GDM1 (cell line): ENCODE measurements at places on chromosomes 4 and X.

DNA sequence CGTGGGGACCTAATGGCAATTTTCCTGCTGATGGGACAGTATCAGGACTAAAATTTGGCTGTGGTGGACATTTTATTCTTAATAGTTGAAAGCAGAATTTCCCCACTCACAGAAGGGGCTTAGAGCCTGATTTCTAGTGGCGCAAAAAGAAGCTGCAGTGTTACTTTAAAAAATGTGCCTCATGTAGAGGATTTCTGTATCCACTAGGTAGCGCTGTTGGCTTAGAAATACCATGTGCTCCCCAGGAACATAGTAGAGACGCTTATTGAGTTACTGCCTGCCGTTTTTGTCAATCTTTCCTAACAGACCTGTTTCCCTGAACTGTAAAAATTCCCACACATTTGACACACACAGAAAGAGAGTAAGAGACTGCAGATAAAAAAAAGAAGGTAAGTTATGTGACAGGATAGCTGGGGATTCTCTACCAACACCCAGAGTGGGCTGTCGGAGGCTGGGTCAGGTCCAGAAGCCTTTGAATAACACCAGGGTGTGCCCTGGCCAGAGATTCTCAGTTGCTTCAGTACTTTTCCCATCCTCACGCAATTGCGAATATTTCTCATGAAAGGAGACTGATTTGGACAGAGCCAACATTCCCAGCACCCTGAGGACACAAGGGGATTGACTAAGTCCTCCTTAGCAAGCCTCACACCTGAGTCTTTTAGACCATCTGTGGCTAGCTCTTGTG lies 88.4 kb downstream of the ZXDA start:
- peak; percentile 14 for DNase-seq

- DNase-seq = no peak
Observed at GRCh38 chr4:75769036-75769435, 44.7 kb downstream of the USO1 start.

- peak; percentile 71 for DNase-seq
Observed at GRCh38 chrX:39936886-39937770, 160.6 kb downstream of the BCOR start.

DNA sequence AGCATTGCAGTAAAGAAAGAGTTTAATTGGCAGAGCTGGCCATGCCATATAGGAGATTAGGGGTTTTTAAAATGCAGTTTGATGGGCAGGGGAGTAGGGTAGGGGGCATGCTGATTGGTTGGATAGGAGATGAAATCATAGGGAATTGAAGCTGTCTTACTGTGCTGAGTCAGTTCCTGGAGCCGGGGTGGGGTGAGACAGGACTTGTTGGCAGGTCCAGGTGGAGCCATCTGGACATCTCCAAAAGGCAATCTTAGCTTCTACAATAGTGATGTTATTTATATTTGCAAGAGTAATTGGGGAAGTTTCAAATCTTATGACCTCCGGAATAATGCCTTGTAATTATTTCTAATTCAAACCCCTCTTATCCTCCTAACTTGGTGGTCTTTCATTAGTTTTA lies 32.4 kb upstream of the PGM2 start:
- no peak for DNase-seq

DNA sequence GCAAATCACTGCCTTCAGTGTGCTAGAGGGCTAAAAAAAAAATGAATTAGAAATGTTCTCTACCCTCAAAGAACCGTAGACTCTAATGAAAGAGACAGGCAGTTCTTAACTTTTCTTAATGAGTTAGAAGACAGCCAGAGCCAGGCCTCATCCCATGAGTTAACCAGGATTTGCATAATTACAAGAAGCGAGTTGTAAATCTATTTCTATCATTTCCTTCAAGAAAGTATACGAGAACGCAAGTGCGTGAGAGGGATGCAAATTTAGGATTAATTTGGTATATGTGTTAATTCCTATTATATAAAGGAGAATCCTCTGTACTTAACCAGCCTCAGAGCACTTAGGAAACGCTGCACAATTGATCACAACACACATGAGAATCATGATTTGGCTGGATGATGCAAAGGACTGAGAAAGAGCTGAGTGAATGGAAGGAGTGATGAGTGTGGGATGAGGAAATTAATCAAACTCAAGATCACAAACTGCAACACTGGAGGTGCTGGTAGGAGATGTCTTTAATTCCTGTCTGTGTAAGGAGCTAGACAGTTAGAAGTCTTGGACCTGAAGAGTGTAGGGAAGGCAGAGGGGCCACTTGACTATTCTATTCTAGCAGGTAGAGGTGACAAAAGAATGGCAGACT lies 157.2 kb downstream of the ATP10D start:
- DNase-seq = no peak

- no peak for DNase-seq
Observed at GRCh38 chr4:114386637-114387233, 211.9 kb upstream of the UGT8 start.

- DNase-seq = no peak
Observed at GRCh38 chr4:109026588-109026987, 263.7 kb upstream of the ETNPPL start.

DNA sequence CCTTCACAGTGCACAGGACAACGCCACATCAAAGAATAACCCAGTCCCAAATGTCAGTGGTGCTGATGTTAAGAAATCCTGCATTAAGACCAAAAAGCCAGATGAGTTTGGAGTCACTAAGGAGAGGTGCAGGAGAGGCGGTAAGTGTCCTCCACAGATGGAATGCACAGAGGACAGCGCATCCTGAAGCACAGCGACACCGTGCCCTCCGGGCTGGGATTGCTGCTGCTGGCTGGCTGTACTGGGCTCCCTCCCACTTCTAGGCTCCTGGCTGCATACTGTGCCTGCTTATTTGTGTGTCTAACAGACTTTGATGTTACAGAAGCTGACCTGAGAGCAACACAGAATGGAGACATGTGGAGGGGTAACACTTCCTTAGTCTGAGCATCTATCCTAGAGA lies 325.6 kb upstream of the BOD1L1 start:
- DNase-seq = no peak

- no peak for DNase-seq
Observed at GRCh38 chrX:69510137-69510715, 6.1 kb downstream of the NALF2 start.

- DNase-seq = no peak
Observed at GRCh38 chr4:105022811-105023667, 123.6 kb upstream of the TET2 start.

DNA sequence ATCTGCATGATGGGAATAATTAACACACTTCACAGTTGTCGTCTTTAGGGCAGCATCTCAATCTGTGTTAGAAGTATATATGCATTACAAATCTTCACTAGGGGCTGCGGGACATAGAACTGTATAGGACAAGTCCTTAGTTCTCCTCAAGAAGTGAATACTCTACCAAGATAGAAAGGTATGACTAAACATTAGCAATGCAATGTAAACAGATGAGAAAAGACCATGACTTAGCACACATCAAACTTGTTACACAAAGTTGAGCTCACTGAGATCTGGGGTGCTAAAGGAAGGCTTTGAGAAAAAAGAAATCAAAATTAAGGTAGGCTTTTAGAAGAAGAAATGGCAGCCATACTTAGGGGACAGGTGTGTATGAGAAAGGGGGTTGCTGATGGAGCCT lies 182.1 kb upstream of the MAP3K15 start:
- DNase-seq = no peak

DNA sequence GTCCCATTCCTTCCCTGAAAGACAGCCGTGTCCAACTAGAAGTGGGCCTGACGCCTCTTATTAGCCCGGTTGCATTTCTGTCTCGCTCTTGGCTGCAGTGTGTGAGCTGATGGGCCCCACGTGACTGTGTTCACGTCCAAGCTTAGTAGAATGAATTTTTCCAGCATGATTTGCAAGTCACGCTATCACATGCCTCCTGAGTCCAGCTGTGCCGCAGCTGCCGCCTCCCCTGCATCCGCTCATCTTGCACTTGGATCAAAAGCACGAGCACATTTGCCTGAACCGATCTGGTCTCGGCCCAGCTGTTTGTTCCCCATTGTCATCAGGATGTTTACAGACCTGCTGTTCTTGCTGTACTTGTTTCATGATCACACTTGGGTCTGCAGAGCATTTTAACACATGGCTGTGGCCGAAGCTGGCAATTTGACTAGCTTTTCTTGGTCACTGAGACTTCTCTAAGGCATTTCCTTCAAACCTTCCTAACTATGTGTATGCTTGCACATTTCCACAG lies 126.5 kb downstream of the KIT start:
- no peak for DNase-seq

DNA sequence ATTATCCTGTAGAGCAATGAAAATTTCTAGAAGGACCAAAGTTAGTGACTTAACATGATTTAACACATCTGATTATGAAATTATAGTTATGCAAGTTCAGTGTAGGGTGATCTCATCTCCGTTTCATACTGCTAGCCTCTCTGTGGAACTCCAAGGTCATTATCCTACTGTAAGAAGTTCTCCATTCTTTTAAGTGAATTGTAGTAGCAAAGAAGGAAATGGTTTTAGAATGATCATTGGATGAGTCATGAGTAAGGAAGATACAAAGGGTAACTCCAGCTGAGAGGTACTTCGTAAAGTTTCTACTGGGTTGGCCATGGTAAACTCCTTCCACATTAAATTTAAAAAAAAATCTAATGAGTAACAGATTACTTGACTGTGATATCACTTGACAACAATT lies 215.0 kb upstream of the GIMD1 start:
- no peak for DNase-seq

- no peak for DNase-seq
Observed at GRCh38 chr4:1255151-1255550, 6.2 kb upstream of the CTBP1 start.
